ENCODE measurements at places on chromosomes 11 and 22.

GRCh38 chr11:2582351-2582945 is 117.3 kb downstream of the KCNQ1OT1 start:
- DNase-seq: no peak

GRCh38 chr22:32795214-32795596 is 6.3 kb upstream of the TIMP3 start:
- no peak for DNase-seq

DNA sequence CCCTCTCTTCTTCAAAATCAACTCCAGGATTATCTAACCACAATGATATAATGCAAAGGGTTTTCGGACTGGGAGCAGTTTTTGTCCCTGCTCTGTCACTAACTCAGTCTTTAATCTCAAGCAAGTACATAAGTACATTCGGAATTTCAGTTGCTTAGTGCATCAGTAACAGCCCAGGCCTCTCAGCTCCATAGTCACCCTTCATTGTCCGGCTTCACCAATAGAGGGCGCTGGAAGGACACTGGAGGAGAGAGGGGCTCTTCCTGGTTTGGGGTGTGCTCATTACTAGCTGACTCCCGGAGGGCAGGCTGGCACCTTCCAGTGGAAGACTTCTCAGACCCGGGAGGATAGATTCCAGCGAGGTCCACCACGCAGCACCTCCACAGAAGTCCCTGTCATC is 90.4 kb upstream of the PDGFD start:
- DNase-seq: peak; percentile 55

GRCh38 chr11:33207408-33207985 is 46.2 kb upstream of the CSTF3 start:
- DNase-seq: no peak

DNA sequence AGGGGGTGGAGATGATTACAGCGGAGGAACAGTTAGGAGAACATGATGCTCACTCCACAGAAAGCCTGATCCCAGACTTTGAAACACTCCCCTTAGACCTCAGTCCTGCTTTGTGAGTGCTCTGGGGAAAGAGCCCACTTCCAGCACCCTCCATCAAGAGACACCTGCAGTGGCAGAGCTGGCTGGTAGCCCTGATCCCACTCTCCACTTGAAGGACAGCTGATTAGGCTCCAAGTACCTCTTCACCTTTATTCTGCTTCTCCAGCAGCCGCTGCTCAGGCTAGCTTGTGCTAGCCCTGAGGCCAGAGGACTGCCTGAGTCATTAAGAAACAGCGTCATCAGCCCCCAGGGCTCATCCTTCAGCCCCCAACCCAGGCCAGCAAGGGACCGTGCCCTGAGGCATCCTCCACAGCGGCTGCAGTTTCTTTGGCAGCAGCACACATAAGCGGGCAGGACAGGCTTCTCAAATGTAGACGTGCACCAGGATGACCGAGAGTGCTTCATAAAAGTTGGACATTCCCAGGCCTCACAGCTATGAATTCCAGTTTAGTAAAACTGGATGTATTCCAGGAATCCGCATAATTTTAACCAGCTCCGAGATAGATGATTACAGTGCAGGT is 146.0 kb upstream of the TBCEL start:
- DNase-seq: no peak

DNA sequence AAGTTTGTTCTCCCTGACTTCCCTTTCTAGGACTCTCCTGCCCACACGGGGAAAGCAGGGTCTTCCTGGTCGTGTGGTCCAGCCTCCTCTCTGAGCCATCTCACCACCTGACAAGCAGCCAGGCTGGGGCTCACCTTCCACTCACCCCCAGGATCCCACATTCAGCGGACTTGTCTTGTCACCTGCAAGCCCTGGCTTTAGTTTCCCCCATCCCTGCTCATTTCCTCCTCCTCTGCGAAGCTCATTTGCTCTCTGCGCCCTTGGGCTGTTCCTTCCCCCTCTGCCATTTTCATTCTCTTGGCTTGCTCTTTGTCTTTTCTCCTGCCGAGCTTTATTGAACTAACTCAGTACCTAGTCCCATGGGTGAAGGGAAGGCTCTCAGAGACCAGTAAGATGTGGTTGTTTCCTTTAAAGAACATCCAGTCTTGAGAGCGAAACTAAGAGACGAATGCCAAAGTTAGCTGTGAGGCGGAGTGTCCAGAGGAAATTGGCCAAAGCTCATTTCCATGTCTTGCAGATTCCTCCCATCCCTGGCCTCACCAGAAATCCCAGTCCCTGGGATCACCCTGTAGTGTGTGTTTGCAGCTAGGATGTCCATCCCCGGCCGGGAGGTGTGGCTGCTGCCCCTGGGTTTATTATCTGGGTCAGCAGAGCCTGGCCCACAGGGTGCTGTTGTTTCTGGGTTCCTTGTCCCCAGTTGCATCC is 2.0 kb downstream of the ST14 start:
- DNase-seq: no peak

DNA sequence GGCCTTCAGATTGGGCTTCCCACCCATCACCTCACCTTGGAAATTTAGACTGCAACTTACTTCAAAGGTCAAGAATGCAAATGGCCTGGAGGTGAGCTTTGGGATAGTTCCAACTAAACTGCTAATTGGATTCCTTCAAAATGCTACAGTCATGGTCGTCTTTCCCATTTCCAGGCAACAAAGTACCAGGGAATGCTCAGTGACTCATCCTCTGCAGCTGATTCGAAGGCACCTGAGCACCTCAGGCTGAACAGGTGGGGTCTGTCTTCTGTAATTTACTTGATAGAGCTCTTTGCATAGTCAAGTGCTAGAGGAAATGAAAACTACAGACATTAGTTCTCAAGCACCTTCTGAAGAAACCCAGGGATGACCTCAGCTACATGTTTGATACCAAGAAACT is 20.5 kb upstream of the FSHB start:
- DNase-seq: no peak

DNA sequence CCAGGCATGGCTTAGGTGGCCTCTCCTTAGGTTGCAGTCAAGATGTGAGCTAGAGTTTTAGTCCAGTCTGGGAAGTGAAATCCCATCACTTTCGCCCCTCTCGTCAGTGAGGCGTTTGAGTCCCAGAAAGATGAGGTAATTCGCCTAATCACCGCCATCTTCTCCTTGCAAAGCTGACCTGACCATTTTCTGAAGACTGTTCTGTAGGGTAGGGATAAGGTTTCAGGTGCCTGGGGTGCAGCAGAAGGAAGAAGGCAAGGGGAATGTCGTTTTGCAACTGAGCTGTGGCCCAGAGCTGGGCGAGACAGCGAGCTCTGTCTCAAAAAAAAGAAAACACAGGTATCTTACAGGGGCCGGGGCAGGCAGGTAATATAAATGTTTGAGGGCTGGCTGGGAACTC is 61.7 kb upstream of the CECR2 start:
- DNase-seq: no peak

DNA sequence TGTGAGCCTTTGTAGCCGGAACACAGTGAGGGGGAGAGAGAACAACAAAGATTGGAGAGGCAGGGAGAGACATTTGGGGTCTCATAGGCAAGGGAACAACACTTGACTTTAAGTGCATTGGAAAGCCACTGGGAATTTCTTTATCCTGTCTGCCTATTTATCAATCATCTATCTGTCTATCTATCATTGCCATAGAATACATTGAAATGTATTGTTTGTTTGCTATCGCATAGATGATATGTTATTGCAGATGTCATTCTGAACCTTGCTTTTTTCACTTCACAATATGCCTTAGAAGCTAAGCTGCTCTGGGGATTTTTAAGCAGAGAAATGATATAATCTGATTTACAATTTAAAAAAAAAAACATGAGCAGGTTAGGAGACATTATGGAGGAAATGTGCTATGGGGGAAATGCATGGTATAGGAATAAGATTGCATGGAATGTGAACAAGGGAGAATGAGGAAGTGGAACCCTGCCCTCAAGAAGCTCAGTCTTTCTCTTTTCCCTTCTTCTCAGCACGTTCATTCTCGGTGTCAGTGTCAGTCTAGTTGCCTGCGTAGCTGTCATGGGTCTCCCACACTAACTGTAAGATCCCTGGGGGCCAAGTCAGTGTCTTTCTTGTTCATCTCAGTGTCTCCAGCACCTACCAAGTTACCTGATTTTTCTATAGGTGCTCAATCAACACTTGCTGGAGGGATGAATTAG is 158.7 kb upstream of the ARHGAP20 start:
- DNase-seq: no peak

DNA sequence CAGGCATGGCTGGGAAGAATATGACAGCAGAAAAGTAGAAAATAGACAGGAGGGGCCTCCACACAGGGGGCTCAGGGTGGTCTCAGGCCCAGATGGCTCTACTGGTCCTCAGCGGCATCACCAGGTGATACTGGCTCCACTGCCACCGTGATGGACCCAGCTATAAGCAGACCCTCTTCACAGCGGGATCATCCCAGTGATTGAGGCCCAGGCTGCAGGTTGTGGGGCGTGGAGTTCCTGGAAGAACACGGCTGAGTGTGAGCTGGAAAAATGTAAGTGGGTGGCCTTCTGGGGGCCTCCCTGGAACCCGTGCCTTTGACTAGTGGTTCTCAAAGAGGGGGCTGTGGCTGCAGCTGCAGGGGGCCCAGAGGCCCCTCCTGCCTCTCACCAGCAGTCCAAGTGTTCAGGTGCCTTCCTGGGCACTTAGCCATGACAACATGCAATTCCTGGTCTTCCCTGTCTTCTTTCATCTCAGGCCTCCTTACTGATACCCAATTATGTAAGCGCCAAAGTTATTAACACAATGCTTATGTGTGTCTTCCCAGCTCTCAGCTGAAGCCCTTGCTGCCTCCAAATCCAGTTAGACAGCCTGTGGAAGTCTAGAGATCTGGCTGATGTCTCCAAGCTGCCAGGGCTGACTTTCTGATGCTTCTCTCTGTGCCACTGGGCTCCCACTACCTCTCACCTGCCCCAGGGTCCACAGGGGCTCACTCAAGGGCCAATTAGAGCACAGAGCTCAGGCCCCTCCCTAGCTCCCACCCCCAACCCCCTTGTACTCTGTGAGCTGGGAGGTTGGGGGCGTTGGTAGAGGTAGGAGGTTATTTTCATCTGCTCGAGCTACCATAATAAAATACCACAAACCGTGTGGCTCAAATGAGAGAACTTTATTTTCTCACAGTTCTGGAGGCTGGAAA is 110.1 kb upstream of the LMO1 start:
- no peak for DNase-seq

GRCh38 chr22:35601743-35602615 is 15.2 kb downstream of the MB start:
- DNase-seq: no peak

DNA sequence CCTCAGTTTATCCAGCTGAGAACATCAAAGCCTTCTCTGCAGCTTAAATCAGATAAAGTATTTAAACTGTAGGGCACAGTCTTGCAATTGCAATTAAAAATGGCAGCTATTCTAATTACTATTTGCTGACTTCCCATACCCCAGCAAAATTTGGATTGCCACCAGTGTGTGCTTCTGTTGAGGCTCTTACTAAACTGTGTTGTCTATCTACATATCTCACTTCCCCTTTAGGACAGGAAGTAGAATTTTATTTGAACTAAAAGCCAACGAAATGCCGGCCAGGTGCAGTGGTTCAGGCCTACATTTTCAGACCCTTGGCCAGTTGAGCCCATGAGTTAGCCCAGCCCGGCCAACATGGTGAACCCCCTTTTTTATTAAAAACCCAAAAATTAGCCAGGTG is 7.1 kb downstream of the SAA4 start:
- no peak for DNase-seq

- DNase-seq: no peak
These were observed 198.3 kb downstream of the GRIK4 start for GRCh38 chr11:120709808-120710207.

GRCh38 chr11:100630898-100631297 is 56.2 kb upstream of the ARHGAP42 start:
- DNase-seq: no peak

DNA sequence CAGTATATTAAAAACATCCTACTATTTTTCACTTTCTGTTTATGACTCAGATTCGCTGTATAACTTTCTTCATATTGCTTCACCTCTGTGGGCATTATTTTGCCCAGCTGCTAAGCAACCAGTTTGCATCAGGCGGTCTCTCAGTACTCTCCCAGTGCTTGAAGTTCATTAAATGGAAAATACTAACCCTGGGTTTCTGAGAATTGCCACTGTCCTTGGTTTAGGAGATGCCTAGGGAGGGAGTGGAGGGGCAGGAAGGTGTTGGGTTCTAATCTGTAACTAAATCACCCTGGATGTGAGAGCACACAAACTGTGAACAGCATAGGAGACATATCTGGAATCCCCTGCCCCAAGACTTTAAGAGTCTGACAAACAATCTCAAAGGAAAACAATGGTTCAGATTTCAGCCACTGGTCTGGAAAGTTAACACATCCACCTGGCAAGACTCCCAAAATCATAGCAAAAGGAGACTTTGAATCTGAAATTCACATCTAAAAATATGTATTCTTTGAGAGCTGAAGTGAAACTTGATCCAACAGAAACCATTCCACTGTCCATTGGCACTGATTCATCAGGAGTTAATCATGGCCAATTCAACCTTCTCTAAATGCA is 540.0 kb downstream of the SOX6 start:
- DNase-seq: no peak
